ENCODE measurements at places on chromosomes 5 and 9.
A peak's percentile ranks its signal among the peaks of the same experiment; 100 is the strongest.

GRCh38 chr9:14203356-14204056 is 110.4 kb downstream of the NFIB start:
- DNase-seq, result no peak

DNA sequence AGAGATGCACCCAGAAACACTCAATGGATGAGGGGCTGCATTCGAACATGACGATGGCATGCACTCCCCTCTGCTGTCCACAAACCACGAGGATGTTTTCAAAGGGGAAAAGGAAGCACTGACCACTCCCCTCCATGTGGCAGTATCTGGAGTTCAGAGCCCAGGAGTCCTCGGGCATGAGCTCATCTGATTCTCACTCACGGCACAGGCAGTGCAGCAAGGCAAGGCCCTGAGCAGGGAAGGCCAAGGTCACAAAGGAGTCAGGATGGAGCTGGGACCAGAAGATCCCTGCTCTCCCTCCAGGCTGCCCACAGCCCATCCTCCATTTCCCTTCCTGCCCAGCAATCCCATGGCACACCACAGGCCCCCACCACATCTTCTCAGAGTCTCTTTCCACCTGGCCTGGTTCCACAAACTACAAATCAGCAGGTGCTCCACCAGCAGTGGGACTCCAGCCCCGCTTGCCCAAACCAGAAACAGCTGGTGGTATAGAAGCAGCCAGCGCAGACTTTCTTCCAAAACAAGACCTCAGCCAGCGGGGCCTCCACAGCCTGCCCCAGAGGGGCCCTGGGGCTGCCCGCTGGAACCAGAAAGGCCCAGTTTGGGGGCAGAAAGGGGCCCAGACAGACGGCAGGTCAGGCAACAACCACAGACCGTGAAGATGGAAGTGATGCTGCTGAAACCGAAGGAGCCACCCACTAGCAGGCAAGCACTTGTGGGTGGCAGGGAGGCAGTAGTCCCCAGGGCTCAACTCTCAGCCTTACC is 12.2 kb downstream of the TNIP1 start:
- DNase-seq, result no peak

DNA sequence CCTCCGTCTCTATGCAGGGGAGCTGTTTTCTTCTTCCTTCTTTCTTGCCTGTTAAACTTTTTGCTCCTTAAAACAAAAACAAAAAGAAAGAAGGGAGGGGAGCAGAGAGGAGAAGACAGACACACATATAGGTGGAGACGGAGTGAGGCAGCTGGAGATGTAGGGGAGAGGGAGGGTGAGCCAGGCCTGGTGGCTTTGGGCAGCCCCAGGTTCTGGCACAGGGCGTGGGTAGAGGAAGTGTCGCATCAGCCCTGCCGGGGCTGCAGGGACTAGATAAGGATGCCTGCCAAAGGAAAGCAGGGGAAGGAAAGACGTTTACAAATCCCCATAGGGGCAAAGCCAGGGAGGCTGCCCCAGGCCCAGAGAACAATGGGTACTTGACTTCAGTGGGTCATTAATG is 38.7 kb upstream of the PTGS1 start:
- DNase-seq, result no peak

GRCh38 chr5:58369513-58370190 is 90.2 kb downstream of the PLK2 start:
- no peak for DNase-seq

GRCh38 chr5:111385051-111385450 is 127.3 kb downstream of the STARD4 start:
- DNase-seq, result no peak

- no peak for DNase-seq
Measured at GRCh38 chr5:112230606-112231005, 188.5 kb downstream of the EPB41L4A start.

GRCh38 chr5:67235399-67236110 is 39.0 kb upstream of the CD180 start:
- DNase-seq, result no peak

DNA sequence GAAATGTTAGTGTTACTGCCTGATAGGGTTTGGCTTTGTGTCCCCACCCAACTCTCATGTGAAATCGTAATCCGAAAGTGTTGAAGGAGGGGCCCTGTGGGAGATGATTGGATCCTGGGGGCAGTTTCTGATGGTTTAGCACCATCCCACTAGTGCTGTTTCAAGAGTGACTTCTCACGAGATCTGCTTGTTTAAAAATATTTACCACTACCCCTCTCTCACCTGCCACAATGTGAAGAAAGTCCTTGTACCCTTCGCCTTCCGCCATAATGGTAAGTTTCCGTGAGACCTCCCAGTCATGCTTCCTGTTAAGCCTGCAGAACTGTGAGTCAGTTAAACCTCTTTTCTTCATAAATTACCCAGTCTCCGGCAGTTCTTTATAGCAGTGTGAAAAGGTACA is 2.6 kb upstream of the RFX3 start:
- DNase-seq, result no peak

- no peak for DNase-seq
Measured at GRCh38 chr9:134730011-134730760, 88.6 kb downstream of the COL5A1 start.

DNA sequence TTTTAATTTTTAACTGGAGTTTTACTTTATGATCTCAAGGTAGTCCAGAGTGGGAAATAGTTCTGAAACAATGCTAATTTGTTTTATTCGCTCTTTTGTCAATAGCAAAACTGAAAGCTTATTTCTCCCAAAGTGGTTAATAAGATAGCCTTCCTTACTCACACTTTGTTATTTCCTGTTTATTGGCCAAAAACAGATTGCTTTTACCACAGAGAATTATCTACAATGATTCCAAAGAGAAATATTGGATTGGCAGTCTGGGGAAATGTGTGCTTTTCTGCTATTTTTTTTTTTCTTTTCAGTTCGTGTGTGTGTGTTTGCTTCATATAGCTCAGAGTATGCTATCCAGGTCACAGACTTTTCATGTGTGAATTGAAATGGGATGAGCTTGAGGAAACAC is 756.7 kb upstream of the RGMB start:
- DNase-seq, result no peak

- DNase-seq, result no peak
Measured at GRCh38 chr5:172770374-172770674, 671 bp downstream of the DUSP1 start.

DNA sequence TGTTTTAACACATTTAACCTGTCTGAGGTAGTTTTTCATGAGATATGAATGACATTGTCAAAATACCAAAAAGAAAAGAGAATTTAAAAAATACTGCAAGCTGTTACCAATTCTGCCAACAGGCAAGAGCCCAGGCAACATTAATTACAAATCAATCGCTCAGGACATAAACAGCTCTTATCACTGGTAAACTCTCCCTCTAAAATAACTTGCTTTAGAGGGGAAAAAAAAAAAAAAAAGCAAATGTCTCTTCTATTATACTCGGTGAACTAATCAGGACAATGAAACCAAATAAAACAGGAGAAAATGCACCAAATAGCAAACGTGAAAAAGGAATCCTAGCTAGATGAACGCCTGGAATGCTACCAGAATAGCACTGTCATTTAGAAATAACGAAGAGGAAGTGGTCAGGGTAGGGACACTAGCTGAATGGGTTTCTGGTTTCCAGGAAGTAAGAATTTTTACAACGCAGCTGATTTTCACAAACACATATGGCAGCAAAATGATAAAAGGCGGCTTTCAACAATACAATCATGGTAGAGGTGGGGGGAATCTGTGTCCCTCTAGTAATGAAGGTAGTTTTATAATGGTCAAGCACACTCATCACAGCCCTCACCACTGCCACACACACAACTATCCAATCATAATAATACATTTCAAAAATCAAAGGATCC is 94.9 kb downstream of the DENND1A start:
- no peak for DNase-seq

DNA sequence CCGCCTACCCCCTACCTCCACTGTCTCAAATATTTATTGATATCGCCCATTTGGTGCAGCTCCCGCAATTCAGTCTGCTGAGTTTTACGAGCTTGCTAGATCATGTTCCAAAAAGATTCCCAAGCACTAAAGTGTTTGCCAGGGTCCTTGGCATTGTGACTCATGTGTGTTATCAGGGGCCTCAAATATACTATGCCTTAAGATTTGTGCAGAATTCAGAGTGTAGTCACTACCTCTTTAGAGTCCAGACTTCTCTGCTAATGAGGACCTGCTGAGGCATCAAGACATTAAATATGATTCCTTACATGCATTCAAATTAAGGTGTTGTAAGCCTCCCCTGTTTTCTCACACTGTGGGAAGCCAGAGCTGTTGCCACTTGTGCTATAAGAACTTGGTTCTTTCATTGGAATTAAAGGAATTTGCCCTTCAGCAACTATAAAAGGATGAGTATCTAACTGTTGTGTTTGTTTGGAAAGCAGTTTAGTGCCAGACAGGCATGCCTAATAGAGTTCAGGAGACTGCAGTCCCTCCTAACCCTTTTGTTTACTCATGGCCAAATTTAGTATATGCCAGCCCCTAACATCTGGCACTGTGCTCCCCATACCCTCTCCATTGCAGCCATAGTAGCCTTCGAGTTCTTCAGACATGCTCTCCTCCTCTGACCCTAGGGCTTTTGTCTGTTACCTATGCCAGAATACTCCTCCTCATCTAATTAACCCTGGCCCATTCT is 316.4 kb downstream of the NR3C1 start:
- no peak for DNase-seq

DNA sequence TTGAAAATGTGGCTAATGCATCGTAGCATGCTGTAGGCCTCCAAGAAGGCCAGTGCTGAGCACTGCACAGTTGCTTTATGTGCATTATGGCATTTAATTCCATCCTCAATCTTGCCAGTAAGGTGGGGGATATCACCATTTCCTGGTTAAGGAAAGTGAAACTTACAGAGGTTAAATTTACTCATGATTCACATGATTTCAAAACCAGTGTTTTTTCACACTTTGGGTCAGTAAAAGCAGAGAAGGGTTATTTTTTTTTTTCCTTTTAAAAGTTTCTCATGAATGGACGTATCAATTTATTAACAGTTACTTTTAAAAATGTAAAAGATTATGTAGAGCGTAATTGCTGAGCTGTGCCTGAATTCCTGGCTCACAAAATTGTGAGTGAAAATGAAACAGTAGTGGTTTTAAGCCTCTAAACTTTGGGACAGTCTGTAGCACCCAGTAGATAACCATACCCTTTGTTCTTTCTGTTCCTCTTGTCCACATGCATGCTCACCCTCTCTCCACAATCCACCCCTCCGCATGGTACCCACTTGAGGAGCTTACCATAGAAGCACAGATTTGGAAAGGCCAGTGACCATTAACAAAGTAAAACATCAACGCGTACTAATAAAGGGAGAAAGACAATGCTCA is 21.2 kb downstream of the MAST4 start:
- no peak for DNase-seq

DNA sequence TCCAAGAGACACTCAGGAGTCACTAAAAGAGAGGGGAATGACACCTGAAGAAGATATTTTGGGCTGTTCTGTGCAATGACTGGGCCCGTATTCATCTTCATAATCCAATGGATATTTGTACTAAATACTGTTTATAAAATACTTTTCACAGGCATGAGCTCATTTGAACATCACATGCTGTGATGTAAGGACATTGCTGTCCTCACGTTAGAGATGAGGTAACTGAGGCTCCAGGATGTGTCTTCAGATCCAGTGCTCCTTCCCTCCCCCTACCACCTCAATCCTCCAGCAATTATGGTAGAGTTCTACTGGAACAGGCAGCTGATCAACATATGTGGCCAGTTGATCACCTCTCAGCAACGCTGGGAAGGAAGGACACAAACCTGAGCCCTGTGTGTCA is 139.4 kb upstream of the OSMR start:
- no peak for DNase-seq

- DNase-seq, result no peak
Measured at GRCh38 chr5:135174315-135175096, 140.5 kb upstream of the PITX1 start.

GRCh38 chr5:4563400-4563799 is 576.7 kb upstream of the ADAMTS16 start:
- peak; percentile 58 for DNase-seq

GRCh38 chr9:4420351-4420750 is 69.9 kb upstream of the SLC1A1 start:
- DNase-seq, result no peak

DNA sequence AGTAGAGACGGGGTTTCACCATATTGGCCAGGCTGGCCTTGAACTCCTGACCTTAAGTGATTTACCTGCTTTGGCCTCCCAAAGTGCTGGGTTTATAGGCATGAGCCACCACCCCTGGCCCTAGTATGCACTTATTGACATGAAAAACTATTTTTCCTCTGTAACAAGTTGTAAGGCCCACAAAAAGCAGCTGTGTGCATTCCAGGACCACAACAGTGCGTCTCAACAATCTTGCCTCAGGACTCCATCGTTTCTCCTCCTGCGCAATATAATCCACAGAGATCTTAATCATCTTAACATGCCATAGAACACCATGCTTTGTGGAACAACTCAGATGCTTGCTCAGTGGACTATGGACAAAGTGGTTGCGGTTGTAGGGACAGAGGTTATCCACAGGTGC is 10.2 kb downstream of the OR2V1 start:
- no peak for DNase-seq
